ENCODE measurements at places on chromosomes 12 and 14. TPM values are rescaled to one million over a fixed set of nuclear protein-coding genes. Genes with fewer than 3 reads are reported as not detected.

Gene AMHR2
- not detected for total RNA-seq

Gene HHIPL1
- 4.7 TPM for total RNA-seq

Gene ITGA5
- 679 TPM for total RNA-seq

Gene ESPL1
- 14.8 TPM for total RNA-seq
